ENCODE measurements at places on chromosomes 2 and 18.

GRCh38 chr18:11266781-11267480, 117.6 kb upstream of the PIEZO2 start:
- no peak for DNase-seq

GRCh38 chr2:135708159-135708558, 33.5 kb upstream of the UBXN4 start:
- DNase-seq, result no peak

DNA sequence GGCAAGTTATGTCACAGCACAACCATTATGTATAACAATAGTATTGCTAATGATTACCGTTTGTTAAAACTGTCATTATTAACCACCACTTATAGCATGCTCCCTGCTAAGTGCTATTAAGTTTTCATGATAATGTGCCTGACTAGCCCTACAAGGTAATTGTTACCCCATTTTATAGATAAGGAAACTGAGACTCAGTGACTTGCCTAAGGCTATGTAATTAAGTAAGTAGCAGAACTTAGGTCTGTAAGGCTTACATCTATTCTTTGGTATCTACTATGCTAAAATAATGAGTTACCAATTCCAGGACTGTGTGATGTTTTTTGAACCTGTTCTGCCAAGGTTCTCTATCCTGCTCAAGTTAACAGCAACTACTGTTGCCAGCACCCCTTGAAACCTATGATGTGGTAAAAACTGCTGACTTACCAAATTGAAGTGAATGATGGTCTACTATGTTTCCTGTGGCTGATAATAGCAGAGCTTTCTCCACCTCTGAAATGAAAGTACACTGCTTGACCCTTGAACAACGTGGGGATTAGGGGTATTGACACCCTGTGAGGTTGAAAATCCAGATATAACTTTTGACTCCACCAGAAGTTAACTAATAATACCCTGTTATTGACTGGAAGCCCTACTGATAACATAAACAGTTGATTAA, 18.2 kb downstream of the ACVR2A start:
- no peak for DNase-seq

- peak; percentile 76 for DNase-seq
Measured at GRCh38 chr2:136116151-136116812, 1.7 kb downstream of the CXCR4 start.

GRCh38 chr2:217271813-217272212, 411.9 kb upstream of the TNP1 start:
- no peak for DNase-seq

DNA sequence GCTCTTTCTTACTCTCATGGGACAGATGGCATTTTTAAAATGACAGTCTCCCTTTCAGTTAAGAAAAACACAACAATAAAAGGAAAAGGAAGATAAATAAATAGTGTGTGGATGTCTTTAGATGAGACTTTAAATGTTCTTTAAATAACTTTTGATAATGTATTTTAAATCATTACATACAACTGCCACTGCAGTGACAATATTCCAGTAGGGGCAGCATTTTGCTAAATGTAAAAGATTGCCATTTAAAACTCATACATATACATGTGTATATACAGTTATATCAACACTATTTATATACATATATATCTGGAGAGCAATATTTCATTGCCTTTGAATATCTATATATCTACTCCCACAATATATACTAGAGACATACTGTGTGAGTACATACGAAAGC, 90.7 kb downstream of the INO80D start:
- no peak for DNase-seq

- no peak for DNase-seq
Measured at GRCh38 chr2:74291886-74292621, 51.2 kb downstream of the SLC4A5 start.

DNA sequence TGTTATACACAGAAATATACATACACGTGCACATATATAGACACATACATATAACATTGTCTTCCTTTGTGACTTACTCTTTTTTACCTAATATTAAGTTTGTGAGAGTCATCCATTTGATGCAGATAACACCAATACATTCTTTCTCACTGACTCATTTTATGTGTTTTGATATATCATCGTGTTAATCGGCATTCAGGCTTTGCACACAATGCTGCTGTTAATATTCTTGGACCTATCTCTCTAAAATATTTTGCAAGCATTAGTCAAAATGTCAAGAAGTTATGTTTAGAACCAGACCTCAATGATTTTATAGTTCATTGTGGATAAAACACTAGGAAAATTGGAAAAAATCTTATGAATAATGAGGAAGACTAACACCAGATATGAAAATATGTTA, 441.1 kb downstream of the LRATD1 start:
- DNase-seq, result no peak

- DNase-seq, result no peak
Measured at GRCh38 chr2:35023545-35023944, 1332.0 kb upstream of the CRIM1 start.

DNA sequence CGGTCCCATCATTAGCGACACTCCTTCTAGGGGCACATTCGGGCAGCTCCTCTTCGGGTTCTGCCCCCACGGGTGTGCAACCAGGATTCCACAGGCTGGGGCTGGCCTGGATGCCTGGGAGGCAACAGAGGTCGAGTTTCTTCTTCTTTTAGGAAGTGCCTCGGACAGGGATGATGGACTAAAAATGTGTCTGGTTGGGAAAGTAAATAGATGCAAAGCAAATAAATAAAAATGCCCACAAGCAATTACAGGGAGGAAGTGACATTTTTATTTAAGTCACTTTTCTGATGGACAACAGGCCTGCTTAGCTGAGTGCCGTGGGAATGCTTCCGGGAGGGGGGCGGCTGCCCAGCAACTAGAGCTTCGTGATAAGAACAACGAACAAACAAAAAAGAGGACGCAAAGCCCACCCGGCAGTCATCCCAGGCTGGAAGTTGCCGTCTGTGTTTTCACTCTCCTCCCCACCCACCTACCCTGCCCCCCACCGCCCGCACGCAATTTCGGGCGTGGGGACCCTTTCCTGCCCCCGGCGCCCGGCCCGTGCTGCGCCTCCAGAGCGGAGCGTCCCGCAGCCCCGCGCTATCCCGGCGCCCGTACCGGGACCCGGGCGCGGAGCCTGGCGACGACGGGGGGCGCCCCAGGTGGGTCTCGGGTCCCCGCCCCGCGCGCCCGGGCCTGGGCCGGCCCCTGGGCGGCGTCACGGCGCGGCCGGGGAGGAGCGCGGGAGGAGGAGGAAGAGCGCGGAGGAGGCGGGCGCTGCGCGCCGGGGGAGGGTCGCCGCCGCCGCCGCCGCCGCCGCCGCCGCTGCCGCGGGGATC, 412 bp upstream of the NCK2 start:
- peak; percentile 87 for DNase-seq

GRCh38 chr2:218962859-218963492, 3.5 kb downstream of the CDK5R2 start:
- peak; percentile 79 for DNase-seq

GRCh38 chr18:5457462-5457957, 86.3 kb downstream of the EPB41L3 start:
- DNase-seq, result no peak

DNA sequence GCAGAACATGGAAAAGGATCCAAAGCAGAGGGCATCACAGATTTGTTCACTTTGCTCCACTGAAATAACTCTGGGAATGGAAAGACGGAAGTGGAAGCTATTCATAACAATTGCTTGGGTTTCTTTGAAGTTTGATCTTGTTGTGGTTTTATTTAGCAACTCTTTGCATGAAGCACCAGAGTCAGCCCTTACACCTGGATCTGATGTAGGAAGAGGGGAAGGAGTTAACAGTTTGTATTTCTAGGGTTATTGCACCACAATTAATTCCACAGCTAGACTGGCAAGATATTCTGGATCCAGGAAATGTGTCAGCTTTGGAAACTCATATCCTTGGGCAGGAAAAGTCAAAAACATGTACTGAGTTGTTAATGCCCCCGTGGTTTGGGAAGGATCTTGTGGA, 1143.4 kb downstream of the CNTNAP5 start:
- no peak for DNase-seq

DNA sequence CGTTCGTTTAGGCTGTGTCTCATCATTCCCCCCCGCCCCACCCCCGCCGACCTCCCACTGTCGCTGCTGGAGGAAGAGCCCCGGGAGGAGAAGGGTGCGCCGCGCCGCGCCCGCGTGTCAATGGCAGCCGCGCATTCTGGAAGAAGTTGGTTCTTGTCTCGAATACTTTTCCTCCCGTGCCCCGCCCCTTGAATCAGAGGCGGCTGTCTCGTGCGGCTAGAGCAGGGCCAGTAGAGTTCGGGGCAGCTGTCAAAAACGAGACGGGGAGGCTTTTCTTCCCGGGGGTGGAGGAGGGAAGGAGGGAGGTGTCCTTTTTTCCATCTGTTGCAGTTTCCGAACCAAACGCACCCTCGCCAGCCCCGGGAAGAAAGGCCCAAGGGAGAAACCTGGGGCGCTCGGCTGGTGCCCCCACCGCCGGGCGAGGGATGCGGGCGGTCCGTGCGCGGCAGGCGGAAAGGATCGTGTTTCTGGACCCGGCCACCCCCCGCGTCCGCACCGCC, 410 bp upstream of the TGIF1 start:
- DNase-seq, result peak; percentile 87

- DNase-seq, result no peak
Measured at GRCh38 chr18:61643884-61644647, 248.7 kb downstream of the RNF152 start.

DNA sequence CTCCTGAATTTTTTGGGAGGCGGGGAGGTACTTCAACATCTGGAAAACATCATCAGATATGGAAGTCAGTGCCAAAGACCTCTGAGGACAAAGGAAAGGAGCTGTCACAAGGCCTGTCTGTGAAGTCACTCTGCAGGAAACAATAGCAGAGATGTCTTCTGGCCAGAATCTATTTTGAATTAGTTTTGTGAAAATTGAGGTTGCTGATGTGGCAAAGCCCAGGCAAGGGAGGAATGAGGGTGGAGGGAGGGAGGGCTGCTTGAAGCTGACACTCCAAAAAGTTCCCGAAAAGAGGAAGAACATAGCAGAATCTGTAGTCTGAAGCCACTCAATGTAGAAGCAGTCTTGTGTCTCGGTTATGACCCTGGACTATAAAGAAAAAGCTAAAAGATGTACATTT, 151.1 kb upstream of the LHCGR start:
- DNase-seq, result no peak

DNA sequence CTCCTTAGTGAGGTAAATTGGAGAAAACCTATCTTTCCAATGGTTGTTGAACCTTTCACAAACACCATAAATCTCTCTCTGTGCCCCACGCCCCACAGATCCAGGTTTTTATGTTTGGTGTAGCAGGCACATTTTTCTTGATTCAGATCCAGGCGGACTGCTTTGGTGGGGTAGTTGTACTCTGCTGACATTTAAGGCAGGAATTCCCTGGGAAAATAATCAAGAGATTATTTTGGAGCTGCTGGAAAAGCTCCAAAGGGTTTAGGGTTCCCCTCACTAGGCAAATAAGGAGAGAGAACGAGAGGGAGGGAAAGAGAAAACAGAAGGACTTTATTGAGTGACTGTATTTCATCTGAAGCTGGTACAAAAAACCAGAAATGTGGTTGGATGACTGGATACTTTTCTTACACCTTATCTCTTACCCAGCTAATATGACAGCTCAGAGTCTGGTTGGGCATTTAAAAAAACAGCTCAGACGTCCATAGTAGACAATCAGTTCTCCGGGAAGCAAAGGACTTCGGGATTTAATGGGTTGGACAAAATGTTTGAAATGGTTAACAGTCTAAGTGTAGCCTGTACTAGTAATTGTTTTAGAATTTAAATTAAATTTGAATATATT, 3.6 kb upstream of the AQP4 start:
- no peak for DNase-seq

GRCh38 chr2:85734942-85735608, 18.7 kb upstream of the ATOH8 start:
- DNase-seq, result no peak

DNA sequence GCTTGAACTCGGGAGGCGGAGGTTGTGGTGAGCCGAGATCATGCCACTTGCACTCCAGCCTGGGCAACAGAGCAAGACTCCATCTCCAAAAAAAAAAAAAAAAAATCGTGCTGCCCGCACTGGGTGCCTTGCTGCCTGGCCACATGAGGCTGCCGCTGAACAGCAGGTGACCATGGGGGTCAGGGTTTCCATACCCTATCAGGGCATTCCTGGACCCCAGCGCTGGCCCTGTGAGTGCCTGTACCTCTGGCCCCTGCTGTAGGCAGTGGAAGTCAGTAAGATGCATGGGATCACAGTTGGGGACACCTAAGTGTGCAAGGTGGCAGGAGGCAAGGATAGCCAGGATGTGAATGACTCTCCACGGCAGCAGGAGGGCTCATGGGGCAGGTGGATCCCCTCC, 18.9 kb downstream of the SAG start:
- no peak for DNase-seq

DNA sequence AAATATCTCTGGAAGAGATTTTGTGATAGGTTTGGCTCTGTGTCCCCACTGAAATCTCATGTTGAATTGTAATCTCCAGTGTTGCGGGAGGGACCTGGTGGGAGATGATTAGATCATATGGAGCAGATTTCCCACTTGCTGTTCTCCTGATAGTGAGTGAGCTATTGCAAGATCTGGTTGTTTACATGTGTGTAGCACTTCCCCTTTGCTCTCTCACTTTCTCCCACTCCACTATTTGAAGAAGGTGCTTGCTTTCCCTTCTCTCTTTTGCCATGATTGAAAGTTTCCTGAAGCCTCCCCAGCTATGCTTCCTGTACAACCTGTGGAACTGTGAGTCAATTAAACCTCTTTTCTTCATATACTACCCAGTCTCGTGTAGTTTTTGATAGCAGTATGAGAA, 97.0 kb upstream of the FN1 start:
- DNase-seq, result no peak

GRCh38 chr18:76259096-76259495, 235.9 kb downstream of the ZNF516 start:
- DNase-seq, result no peak

DNA sequence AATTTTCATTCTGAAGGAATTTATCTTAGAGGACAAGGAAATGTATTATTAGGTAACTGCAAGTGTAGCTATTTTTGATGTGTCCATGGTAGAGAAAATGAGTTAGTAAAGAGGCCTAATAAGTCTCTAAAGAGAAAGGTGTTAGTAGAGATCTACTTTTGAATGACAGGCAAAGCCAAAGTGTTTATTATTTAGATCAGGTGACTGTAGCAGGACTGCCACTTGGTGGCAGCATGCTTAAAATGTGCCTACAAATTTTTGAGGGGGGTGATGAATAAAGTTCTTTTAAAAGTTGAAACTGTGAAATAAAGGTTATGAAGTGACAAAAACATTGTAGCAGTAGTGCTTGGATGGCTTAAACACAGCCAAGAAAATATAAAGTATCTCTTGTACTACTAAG, 421.5 kb upstream of the MEIS1 start:
- no peak for DNase-seq

GRCh38 chr2:24543252-24543651, 52.2 kb downstream of the NCOA1 start:
- DNase-seq, result no peak

DNA sequence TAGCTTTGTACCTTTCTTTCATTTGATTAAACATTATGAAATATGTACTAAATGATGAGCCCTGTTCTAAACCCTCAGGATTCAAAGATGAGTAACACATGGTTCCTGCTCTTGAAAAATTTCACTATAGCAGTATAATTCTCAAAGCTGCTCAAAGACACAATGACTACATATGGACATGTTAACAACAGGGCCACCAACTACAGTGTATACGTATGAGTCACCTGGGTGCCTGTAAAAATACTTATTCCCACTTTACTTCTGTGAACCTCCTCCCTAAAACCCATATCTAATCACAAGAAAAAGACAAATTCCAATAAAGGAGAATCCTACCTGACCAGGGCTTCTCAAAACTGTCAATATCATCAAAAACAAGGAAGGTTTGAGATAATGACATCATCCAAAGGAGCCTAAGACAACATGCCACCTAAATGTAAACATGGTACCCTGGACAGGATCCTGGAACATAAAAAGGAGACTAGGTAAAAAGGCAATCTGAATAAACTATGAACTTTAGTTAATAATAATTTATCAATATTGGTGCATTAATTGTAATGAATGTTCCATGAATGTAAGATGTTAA, 84.7 kb downstream of the FAM161A start:
- DNase-seq, result no peak
